ENCODE measurements at places on chromosomes 1 and 21. TPM values are rescaled to one million over a fixed set of nuclear protein-coding genes. Genes with fewer than 3 reads are reported as not detected.

Gene SLC9C2
- total RNA-seq, result not detected

Gene PIK3CD
- 10.6 TPM for total RNA-seq

- no peak for DNase-seq
- no peaks in the 10 kb centered on the region for H3K4me1 ChIP-seq
- H3K27ac ChIP-seq, result no peak overlapping the region
- H3K27me3 ChIP-seq, result no peaks in the 10 kb centered on the region
- H3K36me3 ChIP-seq, result peaks cover 88% of the 10 kb centered on the region
Observed at GRCh38 chr1:225871359-225872074, 10.7 kb downstream of the TMEM63A start.

DNA sequence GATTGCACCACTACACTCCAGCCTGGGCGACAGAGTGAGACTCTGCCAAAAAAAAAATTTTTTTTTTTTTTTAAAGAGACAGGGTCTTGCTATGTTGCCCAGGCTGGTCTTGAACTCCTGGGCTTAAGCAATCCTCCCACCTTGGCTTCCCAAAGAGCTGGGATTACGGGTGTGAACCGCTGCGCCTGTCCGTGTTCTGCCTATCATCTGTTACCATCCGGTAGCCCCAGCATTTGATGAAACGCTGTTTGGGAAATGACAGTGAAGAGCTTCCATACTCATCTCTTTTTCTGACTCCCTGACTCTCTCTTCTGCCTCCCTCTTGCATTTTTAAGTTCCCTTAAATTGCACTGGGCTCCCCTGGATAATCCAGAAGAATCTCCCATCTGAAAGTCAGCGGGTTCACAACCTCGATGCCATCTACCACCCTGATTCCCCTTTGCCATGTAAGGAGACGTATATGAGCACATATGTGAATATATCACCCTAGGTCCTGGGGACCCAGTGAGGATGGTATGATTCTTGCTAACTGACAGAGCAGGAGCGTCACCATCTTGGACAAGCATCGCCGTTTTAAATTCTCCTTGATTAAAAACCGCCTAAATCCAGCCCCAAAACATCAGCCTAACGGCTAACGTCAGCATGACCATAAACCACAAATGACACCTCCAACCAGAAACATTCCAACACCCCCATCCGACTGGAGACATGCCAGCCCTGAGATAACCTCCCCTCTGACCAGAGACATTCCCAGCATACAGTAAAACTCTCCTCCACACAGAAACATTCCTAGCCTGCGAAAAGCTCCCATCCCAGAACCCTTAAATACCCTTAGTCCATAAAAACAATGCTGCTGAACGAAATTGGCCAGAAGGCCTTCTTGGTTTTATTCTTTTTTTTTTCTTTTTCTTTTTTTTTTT lies 12.4 kb downstream of the TNFRSF8 start:
- peaks cover 2% of the 10 kb centered on the region for H3K4me1 ChIP-seq
- no peaks in the 10 kb centered on the region for H3K27me3 ChIP-seq
- peak overlapping the region; percentile 17 for H3K27ac ChIP-seq
- no peak for DNase-seq
- H3K36me3 ChIP-seq, result no peaks in the 10 kb centered on the region
